NCI-H1417 (cell line): ENCODE measurements at places on chromosomes 5 and 9.

DNA sequence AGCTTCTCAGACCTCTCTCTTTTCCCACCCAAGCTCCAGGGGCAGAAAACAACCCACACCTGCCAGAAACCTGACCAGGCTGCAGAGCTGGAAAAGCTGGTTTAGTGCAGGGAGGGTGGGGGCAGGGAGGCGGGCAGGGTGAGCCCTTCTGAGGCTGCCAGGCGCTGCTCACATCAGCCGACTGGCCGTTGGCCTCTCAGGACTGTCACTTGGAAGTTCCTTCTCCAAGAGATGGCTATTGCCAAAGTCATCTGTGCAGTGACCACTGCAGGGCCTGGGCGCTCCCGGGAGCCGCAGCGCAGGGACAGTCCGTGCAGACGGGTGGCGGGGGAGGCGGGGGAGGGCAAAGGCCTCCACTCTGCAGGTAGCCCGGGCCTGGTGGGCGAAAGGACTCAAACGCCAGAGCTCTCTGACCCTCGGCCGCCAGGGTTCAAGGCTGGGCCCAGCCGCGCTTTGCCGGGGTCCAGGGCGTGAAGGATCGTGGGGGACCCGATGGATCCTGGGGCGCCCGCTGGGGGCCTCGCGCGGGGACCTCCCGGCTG, 205.0 kb upstream of the IER5L start:
- DNase-seq, result peak; percentile 87

GRCh38 chr9:109721001-109721400, 59.0 kb upstream of the PALM2AKAP2 start:
- DNase-seq, result no peak

DNA sequence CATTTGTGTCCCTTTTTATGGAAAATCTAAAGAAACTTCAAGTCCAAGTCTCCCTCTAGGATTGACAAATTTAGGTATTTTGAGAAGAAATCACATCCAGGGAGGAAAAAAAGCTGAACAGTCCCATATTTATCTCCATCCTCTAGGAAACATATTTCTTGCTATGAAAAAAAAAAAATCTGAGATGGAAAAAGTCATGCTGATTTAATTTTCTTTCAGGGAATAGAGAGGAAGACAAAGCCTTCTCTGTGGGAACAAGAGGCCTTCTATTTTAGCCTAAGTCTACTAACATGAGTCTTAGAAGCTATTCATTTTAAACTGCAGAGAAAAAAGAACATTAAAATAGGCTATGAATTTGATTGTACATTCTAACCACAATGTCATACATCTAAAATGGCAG, 63.1 kb upstream of the CDK5RAP2 start:
- no peak for DNase-seq

DNA sequence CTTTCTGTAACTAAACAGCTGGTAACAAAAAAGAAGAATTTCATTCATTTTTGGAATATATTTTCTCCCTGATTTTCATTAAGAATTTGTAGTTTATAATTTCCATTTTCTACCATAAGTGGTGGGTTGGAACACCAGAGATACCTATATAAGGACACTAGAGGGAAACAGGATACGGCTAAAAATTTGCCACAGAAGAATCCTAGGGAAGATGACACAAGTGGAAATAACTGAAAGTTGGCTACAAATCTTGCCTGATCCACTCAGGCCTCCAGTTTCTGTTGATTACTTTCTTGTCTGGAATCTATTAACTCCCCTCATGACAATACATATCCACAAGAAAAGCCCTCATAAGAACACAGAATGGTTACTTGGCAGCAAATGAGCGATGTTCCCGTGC, 46.8 kb downstream of the FREM1 start:
- DNase-seq, result peak; percentile 9

DNA sequence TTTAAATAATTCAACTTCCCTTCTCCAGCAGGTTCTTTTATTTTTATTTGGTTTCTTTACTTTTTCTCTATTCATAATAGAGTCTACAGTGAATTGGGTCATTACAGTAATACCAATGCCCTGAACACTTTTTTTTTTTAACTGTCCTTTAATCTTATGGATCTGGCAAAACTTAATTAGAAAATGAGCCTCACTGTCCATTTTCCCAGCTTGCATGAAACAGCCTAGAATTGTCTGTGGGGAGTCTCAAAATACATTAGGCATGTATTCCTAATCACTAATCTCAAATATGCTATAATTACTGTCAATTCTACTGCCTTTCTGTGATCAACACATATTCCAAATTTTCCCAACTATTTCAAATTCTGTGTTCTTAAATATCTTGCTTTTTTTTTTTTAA, 406.8 kb downstream of the ANXA1 start:
- no peak for DNase-seq

GRCh38 chr5:43041669-43042175, 1.6 kb upstream of the ANXA2R start:
- DNase-seq, result peak; percentile 91

- DNase-seq, result no peak
Observed at GRCh38 chr9:137379761-137380161, 43.2 kb downstream of the EXD3 start.
